ENCODE measurements at places on chromosomes 4 and X.

DNA sequence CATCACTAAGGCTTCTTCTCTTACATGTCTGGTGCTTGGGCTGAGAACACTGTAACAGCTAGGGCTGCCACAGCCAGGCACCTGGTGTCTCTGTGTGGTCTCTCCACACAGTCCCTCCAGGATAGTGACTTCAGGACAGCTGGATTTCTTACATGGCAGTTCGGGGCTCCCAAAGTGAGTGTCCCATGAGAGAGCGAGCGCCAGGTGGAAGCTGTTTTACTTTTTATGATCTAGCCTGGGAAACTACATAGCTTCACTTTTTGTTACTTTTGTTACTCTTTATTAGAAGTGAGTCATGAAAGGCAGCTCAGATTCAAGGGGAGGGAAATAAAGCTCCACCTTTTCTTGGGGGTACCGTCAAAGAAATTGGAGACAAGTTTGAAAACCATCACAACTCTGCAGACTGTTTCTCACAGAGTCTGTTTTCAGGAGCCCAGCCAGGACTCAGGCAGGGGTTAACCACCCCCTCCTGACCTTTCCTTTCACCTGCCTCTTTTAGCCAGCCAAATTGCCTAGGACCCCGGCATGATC, 373.0 kb downstream of the MID1IP1 start:
- DNase-seq: no peak

DNA sequence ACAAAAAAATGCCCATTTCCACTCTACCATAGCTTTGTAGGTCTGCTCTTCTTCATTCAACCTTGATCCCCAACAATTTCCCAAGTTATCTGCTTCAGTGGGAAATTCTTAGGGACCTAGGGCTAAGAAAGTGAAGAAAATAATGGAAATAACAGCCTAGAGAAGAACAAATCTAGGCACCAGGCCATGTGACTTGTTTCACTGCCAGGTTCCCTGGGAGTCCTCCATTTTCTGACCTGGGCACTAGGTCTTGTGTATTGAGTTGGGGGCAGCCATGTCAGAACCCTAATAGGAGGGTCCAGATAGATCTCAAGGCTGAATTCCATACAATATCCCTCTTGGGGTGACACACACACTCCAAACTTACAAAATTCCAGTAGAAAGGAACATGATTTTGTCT, 194.6 kb upstream of the STK26 start:
- no peak for DNase-seq

DNA sequence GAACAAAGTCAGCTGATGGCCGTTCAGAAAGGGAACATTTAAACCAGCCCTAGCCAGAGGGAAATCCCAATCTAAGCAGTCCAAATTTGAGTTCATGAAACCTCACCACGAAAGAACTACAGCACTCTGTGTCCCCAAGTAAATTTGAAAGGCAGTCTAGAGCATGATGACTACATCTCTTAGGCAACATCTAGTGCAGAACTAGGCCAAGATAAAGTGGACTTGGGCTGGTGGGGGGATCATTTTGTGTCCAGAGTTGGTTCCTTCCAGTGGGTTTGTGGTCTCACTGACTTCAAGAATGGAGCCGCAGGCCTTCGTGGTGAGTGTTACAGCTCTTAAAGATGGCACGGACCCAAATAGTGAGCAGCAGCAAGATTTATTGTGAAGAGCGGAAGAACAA, 64.9 kb downstream of the KLHL4 start:
- DNase-seq: no peak

DNA sequence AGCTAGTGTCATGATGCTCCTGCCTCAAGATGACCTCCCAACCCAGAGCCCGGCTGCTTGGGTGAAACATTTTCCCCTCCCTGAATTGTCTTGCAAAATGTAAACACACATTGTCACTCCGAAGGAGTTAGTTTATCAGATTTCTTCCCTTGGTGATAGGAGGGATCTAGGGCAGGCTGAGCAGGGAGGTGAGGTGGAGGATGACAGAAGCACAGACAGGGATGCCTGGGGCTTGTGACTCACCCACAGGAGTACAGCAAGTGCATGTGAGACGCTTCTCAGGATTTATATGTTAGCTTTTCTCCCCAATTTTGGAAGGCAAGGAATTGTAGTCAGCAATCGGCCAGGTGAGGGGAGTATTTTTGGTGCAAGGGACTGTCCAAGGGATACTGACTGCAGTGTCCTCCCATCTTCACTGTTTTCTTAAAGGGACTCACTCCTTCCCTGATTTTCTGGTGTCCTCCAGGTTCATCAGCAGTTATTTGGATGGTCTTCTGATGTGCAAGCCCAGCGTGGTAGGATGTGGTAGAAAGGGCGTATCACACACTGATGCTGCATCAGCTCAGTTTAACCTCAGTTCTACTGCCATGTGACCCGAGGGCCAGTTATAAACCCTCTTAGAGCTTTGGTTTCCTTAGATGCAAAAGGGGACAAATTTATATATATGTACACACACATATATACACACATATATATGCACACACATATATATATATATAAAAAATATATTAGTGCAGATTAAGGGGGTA, 46.2 kb upstream of the IGFBP7 start:
- DNase-seq: peak; percentile 78

DNA sequence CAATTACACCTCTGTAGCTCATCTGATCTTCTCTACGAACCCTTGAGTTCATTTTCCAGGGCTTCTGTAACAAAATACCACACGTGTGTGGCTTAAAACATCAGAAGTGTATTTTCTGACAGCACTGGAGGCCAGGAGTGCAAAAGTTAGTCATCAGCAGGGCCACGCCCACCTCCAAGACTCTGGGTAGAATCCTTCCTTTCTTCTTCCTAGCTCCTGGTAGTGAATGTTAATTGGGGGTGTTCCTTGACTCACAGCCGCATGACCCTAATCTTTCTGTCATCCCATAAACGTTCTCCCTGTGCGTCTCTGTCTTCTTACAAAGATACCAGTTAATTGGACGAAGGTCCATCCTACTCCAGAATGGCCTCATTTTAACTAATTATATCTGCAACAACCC, 115.0 kb downstream of the TRIML1 start:
- no peak for DNase-seq

- no peak for DNase-seq
These were observed 598.2 kb upstream of the NDST4 start for GRCh38 chr4:115711575-115711974.
